Mucosa of gallbladder (tissue), 1 donor: ENCODE measurements at places on chromosomes 1 and 21.

DNA sequence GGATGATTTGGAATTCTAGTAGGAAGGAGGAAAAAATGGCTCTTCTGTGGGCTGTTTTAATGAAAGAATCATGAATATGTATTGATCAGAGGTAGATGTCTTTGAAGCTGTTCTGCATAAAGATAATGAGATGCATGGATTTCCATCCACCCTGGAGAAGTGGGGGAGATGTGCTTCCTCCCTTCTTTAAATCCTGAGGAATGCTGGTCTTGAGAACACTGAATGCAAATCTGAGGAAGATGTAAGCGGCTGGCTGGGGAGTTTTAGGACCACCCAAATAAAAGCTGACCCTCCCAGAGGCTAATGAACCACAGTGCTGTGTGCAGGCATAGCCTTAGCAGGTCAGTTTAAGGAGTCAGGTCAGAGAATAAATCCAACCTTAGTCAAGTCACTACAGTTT is 37.3 kb downstream of the ZMYND12 start:
- DNase-seq, result no peak

- no peak for DNase-seq
Measured at GRCh38 chr1:15070145-15070748, 83.3 kb upstream of the TMEM51 start.

DNA sequence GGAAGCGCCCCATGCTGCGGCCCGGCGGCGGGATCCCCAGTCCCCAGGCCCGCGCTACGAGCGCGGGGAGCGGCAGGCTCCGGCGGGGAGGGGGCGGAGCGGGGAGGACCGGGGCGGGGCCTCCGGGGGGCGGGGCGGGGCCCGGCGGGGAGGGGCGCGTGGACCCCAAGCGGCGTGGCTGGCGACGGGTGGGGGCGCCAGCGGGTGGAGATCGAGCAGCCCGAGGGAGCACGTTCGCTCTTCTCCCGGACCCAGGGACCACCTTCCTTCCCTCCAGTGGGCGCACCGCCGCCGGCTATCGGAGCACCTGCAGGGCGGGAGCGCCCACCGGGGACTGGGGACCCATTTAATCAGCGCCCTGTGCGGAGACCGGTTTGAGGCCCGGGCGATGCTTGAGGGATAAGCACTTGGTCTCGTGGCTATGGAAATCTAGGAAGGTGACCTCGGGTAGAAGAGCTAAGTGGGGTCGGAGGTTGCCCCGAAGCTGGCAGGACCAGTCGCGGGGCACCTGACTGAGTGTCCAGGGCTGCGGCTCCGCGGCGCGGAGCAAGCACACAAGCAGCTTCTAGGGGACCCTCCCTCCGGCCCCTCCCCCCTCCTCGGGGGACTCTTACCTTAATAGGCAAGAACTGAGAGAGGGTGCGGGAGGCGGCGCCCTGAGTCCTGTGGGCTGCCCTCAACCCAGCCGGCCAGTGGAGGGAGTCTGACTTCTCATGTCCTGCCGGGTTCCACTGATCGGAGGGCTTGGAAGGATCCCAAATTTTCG is at the start of gene TSPAN2:
Gene TSPAN2, minus strand, starts transcription at position 84 of the 766 bp plus-strand sequence. Its CDS starts 71 bp downstream, at position 13.
- DNase-seq, result peak; percentile 56

DNA sequence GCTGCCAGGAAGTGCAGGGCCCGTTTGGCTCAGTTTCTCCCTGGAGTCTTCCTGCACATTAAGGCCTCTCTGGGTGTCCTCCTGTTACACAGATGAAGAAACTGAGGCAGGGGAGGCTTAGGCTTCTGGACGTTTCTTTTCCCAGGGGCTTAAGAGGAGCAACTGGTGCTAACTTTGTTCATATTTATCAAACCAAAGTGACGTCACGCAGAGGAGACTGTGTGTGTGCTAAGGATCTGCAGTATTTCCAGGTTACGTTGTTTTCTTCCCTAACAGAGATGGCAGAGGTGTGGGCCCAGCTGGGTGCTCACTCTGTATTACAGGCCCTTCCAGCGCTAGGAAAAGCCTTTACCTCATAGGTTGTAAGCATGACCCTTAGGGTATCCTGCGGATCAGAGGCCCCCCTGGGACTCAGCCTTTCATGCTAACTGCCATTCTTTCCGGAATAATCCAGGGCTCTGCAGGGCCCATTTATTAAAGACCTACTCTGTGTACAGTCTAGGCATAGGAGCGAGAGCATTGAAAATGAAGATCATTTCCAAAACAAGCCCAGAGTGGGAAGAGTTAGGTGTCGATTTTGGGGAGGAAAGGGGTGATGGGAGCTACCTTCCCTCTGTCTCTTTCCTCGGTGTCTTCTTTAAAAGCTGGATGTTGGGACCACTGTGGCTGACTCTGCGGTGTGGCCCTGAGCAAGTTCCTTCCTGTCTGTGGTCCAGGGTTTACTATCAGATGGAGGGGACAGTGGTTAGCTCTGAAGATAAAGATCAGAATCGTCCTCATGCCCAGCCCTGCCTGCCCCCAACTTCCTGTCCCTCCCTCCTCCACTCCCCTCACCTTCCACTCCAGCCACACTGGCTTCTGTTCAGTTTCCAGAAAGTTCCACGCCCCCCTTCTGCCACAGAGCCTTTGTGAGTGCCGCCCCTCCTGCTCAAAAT is 4.6 kb downstream of the AGTRAP start:
- no peak for DNase-seq

DNA sequence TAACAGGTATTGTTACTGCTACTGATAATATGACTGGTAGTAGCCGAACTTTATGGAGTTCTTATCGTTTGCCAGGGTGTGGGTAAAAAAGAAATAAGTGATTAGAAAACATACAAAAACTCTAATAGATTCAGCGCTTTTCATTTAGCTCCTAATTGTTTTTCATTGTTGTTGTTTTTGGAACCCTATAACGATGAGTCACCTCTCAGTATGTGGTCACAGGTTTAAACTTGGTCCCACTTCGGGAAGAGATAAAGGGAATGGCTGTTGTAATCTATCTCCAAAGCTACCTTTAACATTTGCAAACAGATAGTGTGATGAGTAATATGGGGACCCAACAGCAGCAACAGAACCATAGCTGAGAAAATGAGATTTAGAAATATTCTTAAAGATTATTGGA is 62.7 kb upstream of the BCL10 start:
- no peak for DNase-seq

GRCh38 chr1:162117039-162117774 is 47.7 kb downstream of the NOS1AP start:
- no peak for DNase-seq

- DNase-seq, result no peak
Measured at GRCh38 chr1:243792891-243793290, 57.2 kb downstream of the AKT3 start.

- no peak for DNase-seq
Measured at GRCh38 chr1:41783189-41783639, 135.5 kb downstream of the HIVEP3 start.

- peak; percentile 94 for DNase-seq
Measured at GRCh38 chr1:65687428-65688214, 105.1 kb upstream of the PDE4B start.

GRCh38 chr1:212667223-212668139 is 32.2 kb downstream of the BATF3 start:
- DNase-seq, result peak; percentile 36

DNA sequence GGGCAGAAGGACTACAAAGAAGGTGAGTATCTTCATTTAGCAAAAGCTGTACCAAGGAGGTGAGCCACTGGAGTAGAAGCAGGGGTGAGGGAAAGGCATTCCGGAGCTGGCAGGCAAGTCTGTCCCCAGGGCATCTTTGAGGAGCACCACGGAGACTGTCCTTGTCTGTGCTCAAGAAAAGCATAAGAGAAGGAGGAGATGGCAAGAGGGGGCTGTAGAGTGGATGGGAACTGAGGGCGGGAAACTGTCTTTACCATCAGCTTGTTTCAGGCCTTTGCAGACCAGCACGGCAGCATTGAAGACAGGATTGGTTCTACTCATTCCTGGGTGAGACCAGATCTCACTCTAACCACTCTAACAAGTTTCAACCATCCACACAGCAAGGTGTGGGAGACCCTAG is 355.8 kb downstream of the AJAP1 start:
- DNase-seq, result no peak

GRCh38 chr1:164689672-164690511 is 130.9 kb downstream of the PBX1 start:
- no peak for DNase-seq

DNA sequence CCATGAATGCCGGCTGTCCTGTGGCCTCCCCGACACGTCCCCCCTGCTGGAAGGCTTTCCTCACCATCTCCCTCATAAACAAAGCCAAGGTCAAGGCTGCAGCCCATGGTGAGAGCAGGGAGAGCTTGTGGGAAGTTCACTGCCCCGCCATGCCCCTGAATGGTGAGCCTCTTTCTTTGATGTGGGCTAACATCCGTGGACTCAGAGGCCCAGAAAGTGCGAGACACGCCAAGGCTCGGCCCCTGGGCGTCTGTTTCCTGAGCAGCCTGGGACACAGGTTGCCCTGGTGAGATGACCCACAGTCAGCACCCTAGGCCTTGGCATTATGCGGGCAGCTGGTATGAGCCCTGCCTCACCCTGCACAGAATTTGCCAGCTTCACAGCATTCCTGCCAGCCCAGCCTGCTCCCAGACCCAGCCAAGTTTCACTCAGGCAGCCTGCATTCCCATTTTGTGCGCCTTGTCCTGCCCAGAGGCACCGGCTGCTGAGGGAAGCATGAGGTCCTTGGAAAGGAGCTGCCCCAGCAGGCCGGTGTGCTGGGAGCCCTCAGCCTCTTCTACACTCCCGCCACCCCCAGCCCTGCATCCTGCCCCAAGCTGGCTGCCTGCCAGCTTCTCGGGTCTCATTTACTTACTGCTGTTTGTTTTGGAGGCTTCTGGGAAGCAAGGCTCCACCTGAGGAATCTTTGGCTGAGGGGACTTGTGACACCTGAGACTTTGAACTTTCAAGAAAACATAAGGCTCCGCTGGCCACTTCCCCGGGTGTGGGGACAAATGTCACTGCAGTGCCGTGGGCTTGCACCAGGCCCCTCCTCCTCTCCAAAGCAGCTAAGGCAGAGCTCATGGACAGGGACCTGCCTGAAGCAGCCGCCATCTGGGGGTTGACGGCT is 31.9 kb downstream of the NEK2 start:
- peak; percentile 76 for DNase-seq

DNA sequence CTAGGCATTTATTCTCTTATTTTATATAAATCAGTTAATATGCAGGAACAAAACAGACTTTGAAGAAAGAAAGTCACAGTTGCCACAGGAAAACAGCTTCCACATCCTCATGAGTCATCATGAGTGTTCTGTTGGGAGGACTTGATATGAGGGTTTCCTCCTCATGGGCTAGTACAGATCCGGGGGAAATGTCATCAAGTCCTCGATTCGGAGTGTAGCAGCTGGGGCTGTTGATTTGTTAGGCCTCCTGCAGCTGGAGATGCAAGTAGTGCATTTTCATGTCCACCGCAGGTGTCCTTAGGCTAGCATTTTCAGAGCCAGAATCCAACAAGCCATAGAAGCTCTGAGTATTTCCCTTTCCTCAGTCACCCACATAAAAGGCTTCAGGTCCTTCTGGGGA is 36.7 kb downstream of the ADAM30 start:
- DNase-seq, result no peak

DNA sequence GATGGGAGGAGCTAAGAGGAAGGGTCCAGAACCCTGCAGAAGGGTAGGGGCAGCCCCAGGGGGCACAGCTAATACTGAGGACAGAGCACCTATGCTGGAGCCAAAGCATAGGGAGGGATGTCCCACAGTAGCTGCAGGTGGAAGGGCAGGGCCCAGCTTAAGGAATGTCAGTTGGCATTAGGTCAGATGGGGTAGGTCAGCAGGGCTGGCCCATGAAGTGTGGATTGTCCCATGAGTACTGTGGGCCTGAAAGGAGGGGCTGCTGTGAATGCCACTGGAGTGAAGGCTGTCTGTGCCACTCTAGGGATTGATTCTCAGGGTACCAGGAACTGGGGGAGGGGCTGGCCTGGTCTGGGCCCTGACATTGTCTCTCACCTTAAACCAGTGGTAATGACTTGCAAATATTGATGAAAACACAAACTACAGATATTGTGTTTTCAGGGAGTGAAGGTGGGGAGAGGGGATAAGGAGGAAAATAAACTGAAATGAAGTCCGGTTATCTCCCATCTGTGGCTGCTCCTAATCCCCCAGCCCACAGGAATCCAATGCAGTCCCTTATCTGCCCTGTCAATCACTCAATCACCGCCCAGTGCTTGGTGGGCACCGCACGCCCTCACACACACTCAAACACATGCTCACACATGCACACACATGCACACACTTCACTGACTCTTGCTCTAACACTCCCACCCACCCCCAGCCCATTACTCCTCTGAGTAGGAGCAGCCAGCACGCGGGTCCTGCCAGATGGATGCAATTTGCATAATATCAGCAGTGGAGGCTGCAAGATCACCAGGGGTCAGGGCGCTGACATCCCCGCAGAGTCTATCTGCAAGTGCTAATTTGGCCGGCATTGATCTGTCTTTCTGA is 27.8 kb downstream of the DMAP1 start:
- DNase-seq, result no peak

GRCh38 chr1:145827966-145828365 is 4.0 kb downstream of the POLR3C start:
- no peak for DNase-seq

DNA sequence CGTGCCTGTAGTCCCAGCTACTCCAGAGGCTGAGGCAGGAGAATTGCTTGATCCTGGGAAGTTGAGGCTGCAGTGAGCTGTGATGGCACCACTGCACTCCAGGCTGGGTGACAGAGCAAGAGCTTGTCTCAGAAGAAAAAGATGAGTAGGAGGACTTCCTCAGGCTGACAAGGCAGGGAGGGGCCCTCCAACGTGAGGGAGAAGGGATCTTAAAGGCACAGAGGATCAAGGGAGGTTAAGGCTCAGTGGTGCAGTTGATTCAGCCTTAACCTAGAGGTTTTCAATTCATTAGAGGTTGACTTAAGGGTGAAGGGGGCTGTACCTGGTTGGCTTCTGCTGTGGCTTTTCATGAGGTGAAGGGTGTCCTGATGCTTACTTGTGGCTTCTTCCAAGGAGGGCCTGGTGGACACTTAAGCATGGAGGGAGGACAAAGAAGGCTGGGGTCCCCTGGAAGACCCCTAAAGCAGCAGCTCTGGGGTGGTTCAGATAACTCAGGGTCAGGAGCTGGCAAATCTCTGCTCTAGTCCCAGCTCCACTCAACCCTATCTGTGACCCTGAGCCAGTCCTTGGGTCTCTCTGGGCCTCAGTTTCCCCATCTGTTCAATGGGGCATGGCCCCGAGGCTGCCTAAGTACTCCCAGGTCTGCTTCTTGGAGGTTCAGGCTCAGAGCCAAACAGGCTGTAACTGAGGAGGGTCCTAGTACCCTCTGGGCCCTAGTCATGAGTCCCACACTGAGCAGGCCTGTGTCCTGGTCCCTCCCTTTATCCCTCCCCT is 6.3 kb downstream of the EXTL1 start:
- no peak for DNase-seq

DNA sequence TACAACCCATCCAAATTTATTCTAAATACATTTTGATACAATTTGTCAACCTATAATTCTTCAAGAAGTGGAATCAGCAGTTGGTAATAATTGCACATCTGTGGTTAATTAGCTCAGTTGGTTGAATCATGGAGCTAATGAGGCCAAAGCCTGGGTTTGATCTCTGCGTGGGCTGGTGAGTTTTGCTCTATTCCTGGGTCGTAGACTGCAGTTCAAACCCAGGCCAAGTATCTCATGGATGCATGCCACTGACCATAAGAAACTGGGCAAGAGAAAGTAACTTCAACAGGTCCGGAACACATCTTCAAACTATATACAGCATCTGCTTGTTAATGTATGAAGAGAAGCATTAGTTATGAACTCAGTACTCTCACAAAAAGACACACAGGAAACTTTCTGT is 779.7 kb downstream of the USP25 start:
- no peak for DNase-seq

- DNase-seq, result no peak
Measured at GRCh38 chr1:158652721-158653334, 33.7 kb downstream of the SPTA1 start.
